ENCODE measurements at places on chromosomes 2 and 18.

GRCh38 chr2:55992455-55992854 lies 68.9 kb upstream of the EFEMP1 start:
- no peak for DNase-seq

DNA sequence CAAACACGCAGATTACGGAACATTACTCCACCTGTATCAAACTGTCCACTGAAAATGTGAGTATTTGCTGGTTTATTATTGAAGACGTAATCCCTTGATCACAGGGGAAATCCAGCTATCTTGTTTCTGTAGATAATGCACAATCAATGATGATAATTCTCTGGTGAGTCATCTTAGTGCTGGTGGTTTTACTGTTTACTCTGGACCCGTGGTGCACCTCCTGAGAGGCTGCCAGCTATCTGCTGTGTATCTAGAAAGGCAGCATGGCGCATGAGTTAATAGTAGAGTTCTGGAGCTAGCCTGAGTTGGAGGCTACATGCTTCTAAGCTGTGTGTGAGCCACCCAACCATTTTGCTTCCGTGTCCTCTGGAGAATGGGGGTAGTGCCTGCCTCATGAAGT lies 6.5 kb downstream of the NCAPH start:
- no peak for DNase-seq

DNA sequence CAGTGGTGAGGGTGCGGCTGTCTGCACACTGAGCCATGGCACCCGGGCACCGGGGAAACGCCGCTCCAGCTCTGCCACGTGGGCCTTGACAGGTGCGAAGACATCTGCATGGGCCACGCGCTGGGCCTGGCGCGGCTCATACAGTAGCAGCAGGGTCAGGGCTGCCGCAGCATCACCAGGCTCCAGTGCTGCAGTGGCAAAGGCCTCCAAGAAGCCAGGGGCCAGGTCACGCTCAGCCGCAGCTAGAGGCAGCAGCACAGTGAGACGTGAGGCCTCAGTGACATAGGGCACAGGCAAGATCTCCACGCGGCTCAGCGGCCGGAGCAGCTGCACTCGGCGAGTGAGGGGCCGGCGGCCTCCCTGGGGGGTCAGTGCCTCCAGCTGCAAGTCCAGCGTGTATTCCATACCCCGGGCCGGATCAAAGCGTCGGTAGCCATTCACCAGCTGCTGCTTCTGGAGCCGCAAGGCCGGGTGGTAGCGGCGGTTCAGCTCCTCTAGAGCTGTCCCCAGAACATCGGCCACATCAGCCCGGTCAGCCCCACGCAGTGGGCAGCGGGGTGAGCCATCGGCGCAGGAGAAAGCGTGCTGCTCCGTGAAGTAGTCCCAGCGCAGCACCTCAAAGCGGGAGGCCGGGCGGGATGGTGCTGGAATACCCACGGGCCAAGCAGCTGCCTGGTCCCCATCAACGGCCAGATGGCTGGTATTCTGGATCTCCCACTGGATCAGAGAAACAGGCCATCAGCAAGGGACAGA lies 3.5 kb downstream of the CHPF start:
- no peak for DNase-seq

- no peak for DNase-seq
These were observed 90.9 kb downstream of the ACVR1 start for GRCh38 chr2:157785200-157785599.

DNA sequence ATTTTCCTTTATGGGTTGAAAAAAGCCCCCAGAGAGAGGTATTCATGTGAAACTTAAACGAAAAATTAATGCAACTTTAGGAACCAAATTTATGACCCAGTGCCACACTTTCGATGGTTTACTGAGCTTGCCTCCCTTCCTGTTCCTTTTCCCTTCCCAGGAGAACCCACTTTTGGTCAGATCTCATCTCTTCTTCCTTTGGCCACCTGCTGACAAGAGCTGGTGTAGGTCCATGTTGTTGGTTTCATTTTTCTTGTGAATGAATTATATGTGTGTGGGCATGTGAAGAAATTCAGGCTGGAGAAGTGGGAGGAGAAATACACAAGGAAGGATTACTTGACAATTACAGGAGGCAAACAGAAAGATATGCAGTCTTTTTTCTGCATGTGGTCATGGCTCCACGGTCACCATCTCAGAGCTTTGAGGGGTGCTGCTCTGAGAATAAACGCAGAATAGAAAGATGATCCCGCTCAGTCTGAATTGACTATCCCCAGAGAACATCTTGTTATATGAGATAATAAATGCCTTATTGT lies 111.3 kb upstream of the TCF4 start:
- DNase-seq: no peak

- DNase-seq: no peak
These were observed 193.5 kb upstream of the ALKAL2 start for GRCh38 chr2:481388-481787.

GRCh38 chr2:42622943-42623676 lies 54.7 kb downstream of the MTA3 start:
- no peak for DNase-seq

GRCh38 chr2:16409849-16410248 lies 255.8 kb downstream of the CYRIA start:
- no peak for DNase-seq

- no peak for DNase-seq
These were observed 3.2 kb downstream of the SP100 start for GRCh38 chr2:230419181-230419580.

GRCh38 chr2:148557844-148558436 lies 86.6 kb upstream of the EPC2 start:
- peak; percentile 45 for DNase-seq

DNA sequence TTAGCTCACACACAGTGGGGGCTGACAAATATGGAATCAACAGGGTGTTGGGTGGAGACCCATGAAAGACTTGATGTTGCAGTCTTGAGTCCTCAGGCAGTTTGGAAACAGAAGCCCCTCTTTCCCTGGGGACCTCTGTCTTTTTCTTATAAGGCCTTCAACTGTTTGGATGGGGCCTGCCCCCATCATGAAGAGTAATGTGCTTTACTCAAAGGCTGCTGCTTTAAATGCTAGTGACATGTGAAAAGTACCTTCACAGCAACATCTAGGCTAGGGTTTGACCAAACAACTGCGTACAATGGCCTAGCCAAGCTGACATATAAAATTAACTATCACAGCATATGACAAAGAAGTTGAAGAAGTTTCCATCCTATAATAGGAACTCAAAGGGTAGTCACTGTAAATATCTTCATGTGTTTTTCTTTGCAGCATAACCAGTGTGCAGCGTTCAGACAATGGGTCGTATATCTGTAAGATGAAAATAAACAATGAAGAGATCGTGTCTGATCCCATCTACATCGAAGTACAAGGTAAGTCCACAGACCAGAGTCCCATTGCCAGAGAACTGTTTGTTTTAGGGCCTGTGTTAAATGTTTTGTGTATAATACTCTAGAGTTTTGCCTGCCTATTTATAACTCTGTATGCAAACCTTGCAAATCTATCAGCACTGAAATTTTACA lies 46.3 kb downstream of the MERTK start:
- DNase-seq: no peak

DNA sequence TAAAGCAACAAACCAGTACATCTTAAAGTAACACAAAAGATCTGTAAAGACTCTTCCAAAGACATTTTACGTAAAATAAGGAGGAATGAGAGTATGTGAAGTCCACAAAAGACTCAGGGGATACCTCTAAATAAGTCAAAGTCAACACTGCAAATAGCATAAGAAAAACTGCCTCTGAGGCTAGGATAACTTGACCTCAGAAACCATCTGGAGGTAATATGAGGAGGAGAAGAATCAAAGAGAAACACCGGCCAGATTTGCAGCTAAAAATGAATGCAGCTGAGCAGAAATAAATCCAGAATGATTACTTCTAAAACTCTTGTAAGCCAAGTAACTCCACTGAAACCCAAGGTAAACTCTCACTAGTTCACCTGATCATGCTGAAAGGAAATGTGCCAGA lies 52.2 kb upstream of the ERMN start:
- peak; percentile 86 for DNase-seq

GRCh38 chr2:151544449-151544848 lies 134.7 kb downstream of the RIF1 start:
- DNase-seq: no peak

DNA sequence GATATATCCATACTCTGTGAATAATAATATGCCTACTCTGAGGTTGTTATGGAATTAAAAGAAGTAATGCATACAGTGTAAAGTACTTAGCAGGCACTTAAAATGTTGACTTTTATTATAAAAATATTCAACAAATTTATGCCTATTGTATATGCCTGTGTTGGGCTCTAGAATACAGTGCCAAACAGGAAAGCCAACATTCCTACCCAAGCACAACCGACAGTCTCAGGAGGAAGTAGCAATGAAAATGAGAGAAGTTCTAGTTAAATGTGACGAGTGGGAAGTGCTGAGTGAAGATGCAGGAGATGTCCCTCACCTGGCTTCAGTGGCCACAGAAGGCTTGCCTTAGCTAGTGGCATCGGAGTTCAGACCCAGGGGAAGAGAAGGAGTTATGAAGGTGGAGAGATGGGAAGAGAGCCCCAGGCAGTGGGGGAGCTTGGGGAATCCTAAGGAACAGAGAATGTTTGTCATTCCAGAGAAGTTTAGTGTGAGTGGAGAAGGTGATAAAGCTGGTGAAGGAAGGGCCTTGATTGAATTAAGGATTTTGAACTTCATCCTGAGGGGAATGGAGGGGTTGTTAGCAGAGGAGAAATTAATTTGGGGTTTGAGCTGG lies 105.4 kb upstream of the CNGA3 start:
- DNase-seq: no peak

GRCh38 chr2:103010751-103011150 lies 248.9 kb downstream of the TMEM182 start:
- no peak for DNase-seq

GRCh38 chr18:3265564-3266033 lies 3.7 kb downstream of the MYL12B start:
- no peak for DNase-seq

DNA sequence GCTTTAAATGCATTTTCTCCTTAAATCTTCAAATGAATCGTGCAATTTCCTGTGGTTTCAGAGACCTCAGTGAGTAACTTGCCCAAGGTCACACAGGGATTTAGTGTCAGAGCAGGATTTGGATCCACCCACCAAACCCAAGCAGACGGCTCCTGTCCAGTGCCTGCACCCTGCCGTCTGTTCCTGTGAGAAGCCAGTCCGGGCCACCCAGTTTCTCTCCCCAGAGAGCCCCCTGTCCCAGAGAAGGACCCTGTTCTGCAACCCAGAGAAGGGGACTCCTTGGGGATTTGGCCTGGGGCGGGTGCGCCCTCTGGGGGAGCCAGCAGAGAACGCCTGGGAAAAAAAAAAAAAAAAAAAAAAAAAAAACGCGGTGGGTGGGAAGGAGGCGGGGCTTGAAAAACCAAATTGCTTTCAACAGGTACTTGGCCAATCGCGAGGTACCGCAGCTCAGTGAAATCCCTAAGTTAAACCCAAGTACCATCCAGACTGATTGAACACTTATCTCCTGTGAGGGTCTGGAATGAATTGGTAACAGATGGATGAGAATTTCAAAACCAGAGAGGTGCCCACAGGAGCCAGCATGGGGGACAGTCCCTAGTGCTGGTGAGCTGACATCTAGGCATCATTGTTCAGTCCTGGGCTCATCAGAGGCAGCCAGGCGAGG lies 30.9 kb upstream of the REEP1 start:
- DNase-seq: peak; percentile 55

DNA sequence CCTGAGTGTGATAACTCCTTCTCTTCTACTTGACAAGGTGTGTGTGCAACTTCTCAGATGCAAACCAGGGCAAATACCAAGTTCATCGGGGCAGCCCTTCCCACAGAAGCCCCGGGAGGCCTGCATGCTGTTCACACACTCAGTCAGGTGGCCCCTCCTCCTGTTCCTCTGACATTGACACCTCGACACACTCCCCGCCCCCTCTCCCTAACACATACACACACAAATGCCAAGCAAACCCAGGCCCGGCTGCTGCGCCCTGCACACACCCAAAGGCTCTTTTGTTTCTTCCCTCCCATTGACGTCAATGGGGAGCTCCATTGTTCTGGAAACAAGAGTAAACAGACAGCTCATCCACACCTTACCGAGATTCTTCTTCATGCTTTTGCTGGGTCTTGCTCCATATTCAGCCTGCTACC lies 1.7 kb upstream of the PER2 start:
- DNase-seq: peak; percentile 67

DNA sequence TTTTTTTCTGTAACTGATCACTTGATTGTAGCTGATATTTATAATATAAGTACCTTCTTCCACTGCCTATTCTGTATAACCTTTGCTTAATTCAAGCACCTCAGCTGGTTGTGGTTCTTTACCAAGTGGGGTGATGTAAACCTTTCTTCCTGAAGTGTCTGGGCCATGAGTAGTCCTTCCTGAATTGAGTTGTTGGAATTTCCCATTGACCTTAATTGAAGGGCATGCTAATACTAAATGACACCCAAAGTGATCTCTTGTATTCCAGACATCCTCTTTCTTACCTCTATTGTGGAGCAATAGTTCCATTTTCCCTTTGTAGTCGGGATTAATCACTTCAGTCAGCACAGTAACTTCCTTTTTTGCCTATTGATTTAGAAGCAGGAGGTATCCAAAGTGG lies 1496.8 kb upstream of the CELF4 start:
- no peak for DNase-seq

- no peak for DNase-seq
These were observed 269.8 kb downstream of the KLHL29 start for GRCh38 chr2:23654756-23655155.

GRCh38 chr18:13612196-13612997 lies 114.0 kb downstream of the FAM210A start:
- DNase-seq: no peak

DNA sequence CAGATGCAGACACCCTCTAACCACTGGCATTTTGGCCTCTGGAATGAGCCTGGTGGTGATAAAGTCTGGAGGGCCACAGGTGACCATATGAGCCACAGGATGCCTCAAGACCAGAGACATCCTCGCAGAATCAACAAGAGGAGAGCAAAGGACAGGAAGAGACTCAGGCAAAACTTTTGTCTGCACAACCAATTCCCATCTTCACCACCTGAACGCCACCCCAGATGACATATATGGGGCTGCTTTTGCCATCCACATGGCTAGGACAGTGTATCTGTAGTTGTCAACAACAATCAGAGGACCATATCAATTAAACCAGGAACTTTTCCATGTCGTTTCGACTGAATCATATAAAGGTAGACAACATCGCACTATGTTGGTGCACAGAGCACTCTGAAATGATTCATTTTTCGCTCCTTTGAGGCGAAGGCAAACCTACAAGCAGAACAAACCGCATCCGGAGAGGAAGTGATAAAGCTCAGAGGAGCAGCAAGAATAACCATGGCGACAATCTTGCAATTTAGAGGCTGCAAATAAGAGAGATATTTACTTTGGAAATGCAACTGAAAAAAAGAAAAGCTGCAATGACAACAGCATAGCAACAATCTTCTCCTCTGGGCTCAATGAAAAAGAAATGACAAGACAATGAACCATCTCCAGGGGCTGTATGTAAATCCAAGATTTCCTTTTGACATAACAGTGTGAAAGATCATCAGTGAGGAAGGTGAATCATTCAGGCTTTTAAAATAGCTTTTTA lies 204.5 kb downstream of the ARL4C start:
- no peak for DNase-seq

GRCh38 chr2:150063931-150064548 lies 423.4 kb downstream of the RND3 start:
- DNase-seq: no peak
